Non-pigmented ciliary epithelial cell (primary cell): ENCODE measurements at places on chromosomes 2 and 18.

GRCh38 chr18:60411715-60412114, 39.1 kb upstream of the MC4R start:
- no peak for DNase-seq

GRCh38 chr2:200172944-200173581, 133.4 kb upstream of the SPATS2L start:
- no peak for DNase-seq

DNA sequence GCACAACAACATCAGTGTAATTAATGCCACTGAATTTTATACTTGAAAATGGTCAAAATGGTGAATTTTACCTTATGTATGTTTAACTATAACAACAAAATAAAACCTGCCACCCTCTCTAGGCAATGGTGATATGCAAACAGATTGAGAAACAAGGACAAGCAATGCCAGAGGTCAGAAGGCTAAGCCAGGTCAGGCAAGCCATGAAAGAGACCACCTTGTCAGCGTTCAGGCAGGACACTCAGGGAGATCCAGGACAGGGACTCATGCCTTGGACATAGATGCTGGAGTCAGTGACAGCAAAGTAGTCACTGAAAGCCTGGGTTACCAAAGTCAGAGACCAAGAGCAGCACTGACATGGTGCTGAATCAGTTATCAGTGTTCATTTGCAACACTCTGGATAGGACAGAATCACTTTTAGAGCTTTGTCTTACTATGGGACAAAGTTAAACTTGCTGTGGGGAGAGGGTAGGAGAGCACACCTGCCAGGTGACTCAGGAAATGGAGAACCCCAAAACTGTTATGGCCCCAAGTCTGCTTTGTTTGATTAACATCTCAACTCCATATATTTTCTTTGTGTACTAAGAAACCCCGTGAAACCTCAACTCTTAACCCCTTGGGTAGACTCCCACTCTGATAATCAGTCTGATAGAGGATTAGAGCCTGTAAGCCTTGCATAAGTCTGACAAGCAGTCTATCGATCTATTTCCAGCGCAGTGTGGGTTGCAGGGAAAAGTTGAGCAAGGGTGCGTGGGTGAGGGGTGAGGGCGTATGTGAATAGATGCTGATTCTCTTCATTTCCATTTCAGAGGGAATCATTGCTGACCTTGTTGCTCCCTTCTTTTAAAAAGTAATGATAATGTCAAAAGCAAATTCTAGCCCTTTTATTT, 48.7 kb upstream of the ZNF385B start:
- no peak for DNase-seq

DNA sequence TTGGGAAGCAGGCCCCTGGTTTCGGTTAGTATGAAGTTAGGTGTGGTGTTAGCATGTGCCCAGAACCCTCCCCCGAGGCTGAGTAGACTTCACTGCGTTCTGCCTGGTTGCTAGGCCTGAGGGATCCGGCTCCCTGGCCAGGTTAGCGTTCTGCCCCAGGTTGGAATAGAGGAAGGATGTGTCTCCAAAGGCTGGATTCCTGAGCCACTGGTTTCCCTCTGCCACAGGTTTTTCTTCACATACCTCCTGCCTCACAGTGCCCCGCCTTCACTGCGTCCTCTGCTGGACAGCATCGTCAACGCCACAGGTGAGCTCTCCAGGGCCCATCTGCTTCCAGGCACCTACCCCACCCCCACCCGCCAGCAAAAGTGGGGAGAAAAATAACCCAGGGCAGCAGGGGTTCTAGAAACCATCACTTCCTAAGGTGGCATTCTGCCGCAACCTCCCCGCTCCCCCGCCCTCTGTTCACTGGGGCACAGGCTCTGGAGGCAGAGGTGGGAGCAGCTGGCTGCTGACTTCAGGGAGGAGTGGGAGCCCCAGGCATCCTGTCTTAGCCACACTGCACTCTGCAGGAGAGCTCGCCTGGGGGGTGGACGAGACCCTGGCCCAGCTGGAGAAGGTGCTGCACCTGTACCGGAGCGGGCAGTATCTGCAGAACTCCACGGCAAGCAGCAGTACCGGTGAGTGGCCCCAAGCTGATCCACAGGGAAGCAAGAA, 7.1 kb downstream of the PKDCC start:
- DNase-seq = no peak

GRCh38 chr2:216546641-216547403, 48.2 kb downstream of the RPL37A start:
- DNase-seq = no peak

GRCh38 chr18:80109676-80110078, 615 bp downstream of the ADNP2 start:
- DNase-seq = no peak

DNA sequence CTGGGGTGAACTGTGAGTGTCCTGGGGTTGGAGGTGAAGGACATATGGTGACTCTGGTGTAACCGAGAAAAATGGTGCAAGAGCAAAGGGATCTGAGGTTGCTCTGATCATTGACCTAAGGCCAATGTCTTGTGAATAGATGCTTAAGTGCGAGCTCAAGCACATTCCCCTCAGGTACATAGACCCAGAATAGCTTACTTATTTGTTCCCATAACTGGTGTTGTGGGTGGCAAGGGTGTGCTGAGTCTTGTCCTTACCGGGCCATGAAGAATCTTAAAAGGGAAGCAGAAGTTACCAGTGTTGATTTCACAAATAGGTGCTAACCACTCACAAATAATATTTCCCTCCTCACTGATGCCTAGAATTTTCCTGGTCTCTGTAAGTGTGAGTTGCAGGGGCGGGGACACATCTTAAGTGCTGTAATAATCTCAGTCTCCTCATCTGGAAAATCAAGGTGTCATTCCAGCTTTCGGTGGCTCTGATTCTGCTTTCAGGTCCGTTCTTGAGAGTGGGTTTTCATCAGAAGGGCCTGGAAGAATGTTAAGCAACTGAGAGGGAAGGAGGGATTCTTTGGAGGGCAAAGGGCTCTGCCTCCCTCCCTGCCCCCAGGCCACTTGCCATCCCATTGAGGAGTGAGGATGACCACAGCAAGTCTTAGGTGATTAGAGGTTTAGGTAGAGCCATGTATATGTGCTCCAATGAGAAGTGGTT, 54.9 kb downstream of the LIPG start:
- DNase-seq = no peak

GRCh38 chr2:147572622-147573021, 272.2 kb upstream of the ACVR2A start:
- no peak for DNase-seq

DNA sequence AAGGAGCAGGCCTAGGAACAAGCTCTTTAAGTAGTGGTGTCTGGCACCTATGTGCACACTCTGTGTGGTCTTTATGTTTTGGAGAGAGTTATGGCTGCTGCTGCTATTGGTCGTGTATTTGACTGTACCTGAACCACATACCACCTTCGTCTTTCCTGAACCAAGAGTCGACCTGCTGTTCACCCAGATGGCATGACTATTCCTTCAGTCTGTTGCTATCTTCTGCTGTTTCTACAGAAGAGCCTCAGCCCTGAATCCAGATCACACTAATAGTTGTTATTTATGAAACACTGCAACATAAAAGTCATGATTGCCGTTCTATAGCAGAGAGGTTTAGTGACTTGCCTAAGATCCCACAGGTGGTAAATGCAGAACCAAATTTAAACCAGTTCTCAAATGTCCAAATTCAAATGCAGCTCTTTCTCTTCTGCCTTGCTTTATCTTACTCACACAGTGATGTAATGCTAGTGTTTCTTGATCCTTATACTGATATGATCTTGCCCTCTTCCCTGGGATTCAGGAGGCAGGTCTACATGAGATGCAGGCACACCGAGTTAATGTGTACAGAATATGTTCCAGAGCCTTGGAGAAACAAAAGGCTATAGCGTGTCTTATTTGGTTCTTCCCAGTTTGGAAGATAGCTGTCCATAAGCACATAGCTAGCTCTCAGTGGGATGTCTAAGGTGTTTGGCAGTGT, 122.1 kb upstream of the FOSL2 start:
- no peak for DNase-seq

- no peak for DNase-seq
These were observed 344.5 kb upstream of the LRRTM4 start for GRCh38 chr2:77866661-77867060.

DNA sequence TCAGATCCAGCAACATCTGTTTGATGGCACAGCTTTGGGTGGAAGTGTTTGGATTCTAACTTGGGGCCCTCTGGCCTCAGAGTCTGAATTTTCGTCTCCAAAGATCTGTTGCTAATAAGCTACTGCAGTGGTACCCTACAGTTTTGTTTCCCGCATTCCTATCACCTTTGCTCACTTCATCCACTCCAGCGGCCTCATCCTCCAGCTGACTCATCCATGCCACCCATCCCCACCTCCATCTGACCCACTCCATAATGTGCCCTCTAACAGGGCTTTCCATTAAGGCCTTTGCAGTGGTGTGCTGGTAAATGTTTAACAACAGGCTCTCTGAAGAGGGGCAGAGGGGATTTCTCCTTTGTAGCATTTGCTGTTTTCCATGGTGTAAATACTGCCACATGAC, 225.5 kb downstream of the TGIF1 start:
- no peak for DNase-seq

DNA sequence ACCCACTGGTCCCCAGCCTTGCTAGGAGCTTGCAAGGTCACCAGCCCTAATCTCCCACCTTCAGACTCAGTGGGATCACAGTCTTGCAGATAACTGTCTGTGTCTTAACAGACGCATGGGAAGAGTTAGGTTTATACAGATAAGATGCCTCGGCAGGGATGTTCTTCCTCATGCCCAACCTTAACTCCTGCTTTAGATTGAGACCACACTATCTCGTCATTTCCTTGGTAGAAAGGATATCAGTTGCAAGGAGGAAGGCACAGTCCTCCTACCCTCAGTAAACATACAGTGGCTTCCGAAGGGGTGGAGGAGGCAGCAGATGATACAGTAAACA, 7.2 kb downstream of the NT5DC4 start:
- DNase-seq = no peak

- peak; percentile 76 for DNase-seq
These were observed 305.0 kb upstream of the ERBB4 start for GRCh38 chr2:212843409-212844199.

- DNase-seq = no peak
These were observed 249.4 kb upstream of the HS6ST1 start for GRCh38 chr2:128568106-128568505.

GRCh38 chr2:55490554-55490953, 29.0 kb upstream of the CFAP36 start:
- DNase-seq = peak; percentile 63

DNA sequence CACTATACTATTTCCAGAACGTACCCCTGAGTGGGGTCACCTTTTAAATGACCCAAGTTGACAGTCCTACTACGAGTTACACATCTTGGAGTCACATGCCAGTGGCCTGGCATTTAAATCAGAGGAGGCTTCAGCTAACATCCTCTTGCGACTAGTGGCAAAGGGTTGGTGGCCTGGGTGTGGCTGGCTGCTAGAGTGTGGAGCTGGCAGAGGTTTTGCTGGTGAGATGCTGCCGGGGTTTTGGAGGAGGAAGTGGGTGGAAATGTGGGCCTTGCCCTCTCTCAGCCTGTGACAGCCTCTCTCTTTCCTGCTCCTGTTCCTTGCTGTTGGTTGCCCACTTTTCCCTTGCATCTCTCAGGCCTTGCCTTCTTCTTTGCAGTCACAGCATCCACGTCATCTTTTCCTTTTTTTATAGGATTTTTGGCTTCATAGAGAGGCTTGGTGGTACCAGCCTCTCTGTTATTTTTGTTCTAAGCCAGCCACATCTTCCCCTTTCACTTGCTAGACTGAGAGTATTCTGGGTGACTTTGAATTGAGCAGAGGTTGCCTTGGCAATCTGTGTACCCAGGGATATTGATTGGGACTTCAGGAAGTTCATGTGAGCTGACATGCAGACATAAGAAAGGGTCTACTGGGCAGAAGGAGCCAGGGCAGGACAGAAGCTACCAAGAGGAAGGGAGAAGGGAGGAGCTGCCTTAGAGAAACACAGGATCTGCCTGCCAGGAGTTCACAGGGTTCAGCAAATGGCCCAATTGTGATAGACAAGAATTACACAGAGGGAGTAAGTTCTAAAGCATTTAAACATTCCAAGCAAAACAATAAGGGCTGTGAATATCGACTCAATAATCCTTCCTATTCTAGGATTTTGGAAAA, 55.4 kb downstream of the CDC42EP3 start:
- DNase-seq = no peak

- no peak for DNase-seq
These were observed 84.3 kb downstream of the MAPK4 start for GRCh38 chr18:50644146-50644545.

DNA sequence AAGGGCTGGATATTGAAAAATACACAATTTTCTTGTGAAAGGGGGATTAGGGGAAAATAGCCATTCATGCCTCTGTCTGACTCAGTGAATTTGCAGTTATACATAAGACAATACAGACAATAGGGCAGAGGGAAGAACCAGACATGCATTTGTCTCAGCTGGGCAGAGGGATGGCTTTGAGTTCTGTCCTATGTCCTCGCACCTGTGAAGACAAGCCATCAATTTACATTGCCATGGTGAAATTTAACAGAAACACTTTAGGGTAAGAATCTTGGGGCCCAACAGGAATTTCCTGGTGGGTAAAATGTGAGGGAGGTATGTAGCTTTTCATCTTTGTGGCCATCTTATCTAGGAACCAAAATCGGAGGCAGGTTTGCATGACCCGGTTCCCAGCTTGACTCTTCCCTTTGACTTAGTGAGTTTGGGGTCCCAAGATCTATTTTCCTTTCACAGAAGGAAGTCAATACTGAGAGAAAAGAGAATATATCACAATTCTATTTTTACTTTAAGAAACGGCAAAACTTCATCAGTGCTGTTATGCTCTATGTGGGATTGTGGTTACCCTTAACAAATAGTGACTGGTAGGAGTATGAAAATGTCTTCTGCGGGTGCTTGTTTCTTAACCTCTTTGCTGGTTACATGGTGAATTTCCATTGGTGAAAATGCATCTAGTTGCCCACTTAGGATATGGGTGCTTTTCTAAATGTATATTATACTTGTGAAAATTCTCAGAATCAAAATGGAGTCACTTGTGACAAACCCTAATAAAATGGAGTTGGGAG, 221.8 kb downstream of the SPP2 start:
- DNase-seq = no peak

- DNase-seq = no peak
These were observed 126.9 kb upstream of the CYP1B1 start for GRCh38 chr2:38202713-38203445.

- no peak for DNase-seq
These were observed 11.4 kb downstream of the CDK5R2 start for GRCh38 chr2:218970894-218971293.

DNA sequence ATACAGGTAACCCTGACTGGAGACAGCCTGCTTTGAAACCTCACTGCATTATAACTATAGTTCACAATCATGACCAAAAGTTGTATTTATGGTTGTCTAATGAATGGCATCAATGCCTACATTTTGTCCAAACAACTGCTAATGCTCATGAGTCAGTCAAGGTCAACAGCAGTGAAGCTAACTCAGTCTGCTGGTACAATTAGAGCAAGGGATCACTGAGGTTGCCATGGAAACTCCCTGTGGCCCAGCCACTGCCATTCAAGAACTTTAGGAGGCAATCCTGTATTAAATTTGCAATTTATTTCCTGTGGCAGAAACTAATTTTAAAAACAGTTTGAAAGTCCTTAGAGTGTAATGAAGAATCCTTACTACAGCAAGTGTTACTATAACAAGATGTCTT, 185.1 kb upstream of the SMAD7 start:
- DNase-seq = no peak

GRCh38 chr2:11617984-11618707, 51.8 kb downstream of the NTSR2 start:
- no peak for DNase-seq
